ENCODE measurements at places on chromosomes 3 and 15.

DNA sequence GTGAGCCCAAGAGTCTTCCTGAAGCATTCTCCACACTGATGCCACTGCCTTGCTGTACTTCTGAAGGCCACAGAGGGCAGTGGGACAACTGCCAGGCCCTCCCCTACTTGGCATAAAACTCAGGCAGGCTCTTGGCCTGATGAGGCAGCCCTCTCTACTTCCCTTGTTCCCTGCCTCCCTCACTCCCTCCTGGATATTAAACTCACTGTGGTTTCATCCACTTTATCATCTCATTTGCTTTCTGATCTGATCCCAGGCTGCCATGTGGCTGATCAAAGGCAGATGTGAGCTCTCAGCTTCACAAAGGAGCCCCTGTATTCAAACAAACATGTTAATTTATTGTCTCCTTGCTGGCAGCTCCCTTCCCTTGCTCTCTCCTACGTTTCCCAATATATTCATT lies 533.5 kb downstream of the IGSF11 start:
- no peak for DNase-seq

GRCh38 chr3:182108371-182108770 lies 396.6 kb downstream of the SOX2 start:
- DNase-seq = no peak

GRCh38 chr15:59447367-59447766 lies 9.4 kb downstream of the FAM81A start:
- DNase-seq = no peak

DNA sequence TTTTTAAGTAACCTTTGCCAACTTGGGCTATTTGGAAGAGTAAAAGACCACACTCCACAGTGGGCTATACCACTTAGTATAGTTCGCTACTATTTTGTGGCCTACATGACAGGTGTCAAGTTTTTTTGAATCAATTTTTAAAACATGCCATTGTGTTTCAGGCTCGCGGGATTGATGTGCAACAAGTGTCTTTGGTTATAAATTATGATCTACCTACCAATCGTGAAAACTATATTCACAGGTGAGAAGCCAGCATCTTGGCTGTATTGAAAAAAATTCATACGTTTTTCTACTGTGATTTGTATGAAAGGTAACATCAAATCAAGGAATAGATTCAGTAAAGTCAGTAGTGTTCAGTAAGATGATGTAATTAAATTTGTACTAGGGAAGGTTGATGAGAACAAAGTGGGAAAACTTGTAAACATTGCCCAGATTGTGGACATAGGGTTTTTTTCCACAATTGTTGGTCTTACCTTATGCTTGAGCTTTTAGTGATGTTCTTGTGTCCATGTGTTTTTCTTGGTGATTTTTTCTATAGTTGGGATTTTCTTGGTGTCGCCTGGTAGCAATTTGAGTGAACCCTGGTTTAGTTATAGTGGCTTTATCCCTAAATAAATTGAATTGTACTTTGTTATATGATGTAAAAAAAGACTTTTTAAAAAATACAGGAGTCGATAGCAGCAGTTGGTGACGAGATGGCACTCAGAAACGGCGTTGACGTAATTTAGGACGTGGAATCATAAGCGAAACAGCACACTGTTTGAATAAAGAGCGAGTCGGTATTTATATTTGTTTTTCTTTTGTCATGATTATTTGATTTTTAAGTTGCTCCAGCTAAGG lies 4.5 kb downstream of the EIF4A2 start:
- DNase-seq = no peak

DNA sequence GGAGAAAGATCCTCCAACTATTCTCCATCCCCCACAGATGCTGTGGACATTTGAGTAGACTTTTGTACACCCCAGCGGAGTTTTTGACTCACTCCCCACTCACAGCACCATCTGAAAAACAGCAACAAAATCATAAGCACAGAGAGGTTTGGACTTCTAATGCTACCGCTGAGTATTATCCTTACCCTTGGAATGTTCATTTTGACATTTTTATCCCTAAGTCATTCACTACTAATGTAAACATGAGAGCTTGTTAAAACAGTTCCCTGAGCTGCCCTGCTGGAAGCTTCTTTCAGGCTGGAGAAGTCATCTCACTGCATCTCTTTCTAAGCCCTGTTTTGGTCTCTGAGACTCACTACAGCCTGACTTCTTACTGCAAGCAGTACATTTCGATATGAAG lies 1045.9 kb downstream of the MCTP2 start:
- DNase-seq = no peak

DNA sequence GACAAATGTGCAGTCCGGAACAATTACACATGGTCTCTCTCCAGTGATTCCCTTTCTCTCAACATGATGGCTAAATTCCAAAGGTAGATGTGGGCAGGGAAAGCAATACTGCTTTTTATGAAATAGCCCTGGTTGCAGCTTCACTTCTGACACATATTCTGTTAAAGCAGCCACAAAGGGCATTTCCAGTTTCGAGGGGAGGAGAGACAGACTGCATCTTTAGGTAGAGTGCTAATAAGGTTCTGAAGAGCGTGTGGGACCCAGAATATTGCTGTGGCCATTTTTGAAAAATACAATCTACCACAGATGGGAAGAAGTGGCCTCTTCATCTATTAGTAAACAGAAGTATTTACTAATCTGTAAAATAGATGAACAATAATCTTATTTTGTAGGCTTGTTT lies 139.3 kb upstream of the PEX5L start:
- no peak for DNase-seq

Measured in activated T-cell treated with anti-CD3 and anti-CD28 coated beads, Interleukin-2, amount 50 U/mL, for 1 hour (primary cell).